A549 treated with Mapracorat at 1 μM for 4 hours (cell line): ENCODE measurements at places on chromosomes 1 and 21. TPM values are rescaled to one million over a fixed set of nuclear protein-coding genes. Genes with fewer than 3 reads are reported as not detected.

Gene HEYL
- total RNA-seq: 2.9 to 3.3 TPM (median 3.1 TPM) in 5 replicates

Gene LEPR
- 1.8 to 3.0 TPM (median 2.4 TPM) in 5 replicates for total RNA-seq

Gene OR2M3
- total RNA-seq: not detected in 5 replicates

Gene ANKRD13C
- total RNA-seq: 7.0 to 9.6 TPM (median 7.9 TPM) in 5 replicates

Gene PADI2
- 0.86 to 1.1 TPM (median 1.0 TPM) in 5 replicates for total RNA-seq

Gene EPHA2
- total RNA-seq: 98.7 to 150 TPM (median 137 TPM) in 5 replicates

Gene ATP1B1
- 196 to 217 TPM (median 209 TPM) in 5 replicates for total RNA-seq

Gene USP33
- total RNA-seq: 15.1 to 19.8 TPM (median 17.2 TPM) in 5 replicates

Gene CASZ1
- 1.6 to 2.8 TPM (median 1.9 TPM) in 5 replicates for total RNA-seq

Gene FCGR3A
- total RNA-seq: not detected in 5 replicates

Gene SUSD4
- total RNA-seq: 0.28 to 0.82 TPM (median 0.48 TPM) in 5 replicates

Gene APOBEC4
- total RNA-seq: not detected in 5 replicates

Gene ELF3
- total RNA-seq: 126 to 195 TPM (median 182 TPM) in 5 replicates

Gene LCE1C
- total RNA-seq: not detected in 5 replicates

Gene LENEP
- total RNA-seq: 0.34 TPM in 1 of 5 replicates, not detected in the others

Gene KLF17
- total RNA-seq: 0.41 to 0.61 TPM (median 0.48 TPM) in 5 replicates

Gene CMPK1
- 56.7 to 67.5 TPM (median 60.6 TPM) in 5 replicates for total RNA-seq

Gene CYYR1
- not detected in 5 replicates for total RNA-seq

Gene SELE
- total RNA-seq: not detected in 5 replicates

Gene TBX19
- 0.35 to 1.00 TPM (median 0.68 TPM) in 5 replicates for total RNA-seq

Gene CHRNB2
- 0.30 to 0.48 TPM (median 0.43 TPM) in 5 replicates for total RNA-seq

Gene CNR2
- total RNA-seq: not detected in 5 replicates

Gene CLIC6
- 0.03 to 0.06 TPM (median 0.05 TPM) in 4 of 5 replicates, not detected in the other for total RNA-seq

Gene LAMC1
- 90.5 to 114 TPM (median 111 TPM) in 5 replicates for total RNA-seq

Gene REN
- not detected in 5 replicates for total RNA-seq

Gene ANGPTL1
- total RNA-seq: not detected in 5 replicates
